ENCODE measurements at places on chromosomes 1 and 21.

DNA sequence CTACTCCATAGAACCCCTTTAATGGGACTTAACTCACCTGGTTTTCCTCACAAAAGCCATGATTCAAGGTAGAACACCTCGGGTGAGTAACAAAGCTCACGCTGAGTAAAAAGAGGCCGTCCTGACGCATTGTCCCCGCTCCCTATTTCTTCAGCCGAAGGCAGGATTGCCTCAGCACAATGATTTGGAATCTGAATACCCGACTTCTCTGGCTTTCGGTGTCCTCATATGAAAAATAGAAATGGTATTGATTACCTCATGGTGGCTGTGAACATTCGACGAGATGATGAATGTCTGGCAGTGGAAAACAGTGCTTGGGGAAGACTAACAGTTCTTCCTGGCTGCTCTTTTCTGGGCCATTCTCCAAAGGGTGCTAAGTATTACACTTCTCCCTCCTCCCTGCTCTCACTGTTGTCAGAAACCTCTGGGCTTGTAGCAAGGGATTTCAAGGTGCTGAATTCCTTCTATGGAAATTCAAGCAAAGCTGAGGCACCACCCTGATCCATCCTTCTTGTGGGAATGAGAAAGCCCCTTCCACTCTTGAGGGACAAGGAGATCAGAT is 148.3 kb downstream of the C1orf94 start:
- DNase-seq, result no peak

GRCh38 chr1:47334765-47335435 is 1.3 kb downstream of the CMPK1 start:
- no peak for DNase-seq

DNA sequence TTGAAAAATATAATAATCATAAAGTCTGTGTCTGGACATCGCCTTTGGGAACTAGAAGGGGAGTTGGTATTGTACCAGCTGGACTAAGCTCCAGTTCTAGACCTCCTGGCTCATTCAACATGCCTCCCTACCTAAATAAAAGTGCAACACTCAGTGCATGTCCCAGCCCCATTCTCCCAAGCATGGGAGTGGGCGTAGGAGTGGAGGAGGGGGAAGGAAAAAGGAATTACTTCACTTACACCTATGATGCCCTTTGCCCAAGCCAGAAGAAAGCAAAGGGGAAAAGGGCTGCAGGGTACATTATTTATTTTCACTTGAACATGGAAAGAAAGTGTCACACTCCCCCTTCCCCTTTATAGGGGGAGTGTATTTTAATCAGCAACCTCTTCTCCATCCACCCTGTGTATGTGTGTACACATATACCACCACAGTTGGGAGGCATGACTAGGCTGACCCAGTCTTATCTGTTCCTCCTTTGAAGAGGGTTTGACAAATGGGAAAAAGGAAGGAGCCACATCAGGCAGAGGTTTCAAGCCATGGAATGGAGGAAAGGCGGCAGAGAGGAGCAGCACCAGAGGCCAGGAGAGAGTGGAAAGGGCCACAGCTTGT is 3.2 kb downstream of the NIT1 start:
- no peak for DNase-seq

DNA sequence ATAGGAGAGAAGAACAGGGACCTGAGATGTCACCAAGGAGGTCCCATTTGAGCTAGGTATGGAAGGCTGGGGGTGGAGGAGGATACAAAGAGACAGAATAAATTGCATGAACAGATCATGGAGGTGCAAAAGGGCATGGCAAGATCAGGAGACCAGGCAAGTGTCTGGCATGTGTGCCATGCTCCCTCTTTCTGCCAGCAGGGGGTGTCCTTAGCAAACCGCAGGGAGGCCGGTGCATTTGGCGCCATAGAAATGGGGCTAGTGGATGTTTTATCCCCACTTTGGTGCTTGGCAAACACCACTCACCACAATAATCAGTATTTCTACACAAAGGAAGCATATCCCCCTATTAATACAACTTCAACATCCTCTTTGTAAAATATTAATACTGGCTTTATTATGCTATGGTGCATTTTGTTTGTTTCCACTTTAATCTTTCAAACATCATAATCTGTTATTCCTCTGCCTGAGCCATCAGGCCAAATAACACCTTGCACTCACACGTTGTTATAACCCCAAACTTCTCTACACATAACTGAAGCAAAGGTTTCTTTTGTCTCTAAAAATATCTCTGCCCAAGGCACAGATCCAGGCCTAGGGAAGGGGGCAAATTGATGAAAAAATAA is 25.9 kb downstream of the S100A6 start:
- DNase-seq, result peak; percentile 44

- no peak for DNase-seq
These were observed 7.9 kb upstream of the KAZN start for GRCh38 chr1:14590411-14591180.

GRCh38 chr21:36166705-36167104 is 10.1 kb downstream of the DOP1B start:
- no peak for DNase-seq

DNA sequence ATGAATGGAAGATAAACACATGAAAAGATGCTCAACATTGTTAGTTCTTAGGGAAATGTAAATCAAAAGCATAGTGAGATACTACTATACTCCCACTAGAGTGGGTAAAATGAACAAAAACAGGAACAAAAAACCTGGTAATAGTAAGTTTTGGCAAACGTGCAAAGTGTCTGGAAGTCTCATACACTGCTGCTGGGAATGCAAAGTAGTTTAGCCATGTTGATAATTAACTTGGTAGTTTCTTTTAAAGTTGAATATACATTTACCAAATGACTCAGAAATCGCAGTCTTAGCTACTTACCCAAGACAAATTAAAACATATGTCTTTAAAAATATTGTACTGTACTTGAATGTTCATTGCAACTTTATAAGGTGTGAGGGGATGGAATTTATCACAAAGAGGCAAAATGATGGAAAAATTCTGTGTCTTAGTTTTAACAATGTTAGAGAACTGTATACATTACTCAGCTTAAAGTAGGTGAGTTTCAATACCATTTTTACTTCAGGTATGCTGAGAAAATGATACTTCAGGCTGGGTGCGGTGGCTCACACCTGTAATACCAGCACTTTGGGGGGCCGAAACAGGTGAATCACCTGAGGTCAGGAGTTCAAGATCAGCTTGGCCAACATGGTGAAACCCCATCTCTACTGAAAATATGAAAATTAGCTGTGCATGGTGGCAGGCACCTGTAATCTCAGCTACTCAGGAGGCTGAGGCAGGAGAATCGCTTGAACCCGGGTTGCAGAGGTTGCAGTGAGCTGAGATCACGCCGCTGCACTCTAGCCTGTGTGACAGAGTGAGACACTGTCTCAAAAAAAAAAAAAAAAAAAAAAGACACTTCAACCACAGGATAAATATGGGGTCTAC is 102.3 kb downstream of the PDE4B start:
- DNase-seq, result no peak

DNA sequence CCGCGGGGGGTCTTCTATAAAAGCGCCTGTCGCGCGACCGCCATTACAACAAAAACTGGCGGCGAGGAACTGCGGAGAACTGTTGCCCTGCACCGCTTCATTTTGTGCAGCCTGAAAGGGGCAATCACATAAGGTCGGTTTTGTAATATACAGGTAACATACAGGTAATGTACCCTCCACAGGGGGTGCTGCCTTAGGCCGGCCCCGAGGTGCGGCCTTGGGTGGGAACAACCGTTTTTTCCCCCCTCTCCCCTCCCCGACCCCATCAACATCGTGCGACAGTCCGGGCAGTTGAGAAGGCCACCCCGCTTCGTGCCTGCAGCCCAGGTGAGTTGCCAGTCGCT is at the start of gene BRDT:
TSS of gene BRDT (plus strand) at position 46 of the 344 bp plus-strand sequence. CDS start 13,354 bp downstream, outside the sequence.
- DNase-seq, result no peak
